Smooth muscle cell of the brain vasculature (primary cell): ENCODE measurements at places on chromosomes 4 and X.

DNA sequence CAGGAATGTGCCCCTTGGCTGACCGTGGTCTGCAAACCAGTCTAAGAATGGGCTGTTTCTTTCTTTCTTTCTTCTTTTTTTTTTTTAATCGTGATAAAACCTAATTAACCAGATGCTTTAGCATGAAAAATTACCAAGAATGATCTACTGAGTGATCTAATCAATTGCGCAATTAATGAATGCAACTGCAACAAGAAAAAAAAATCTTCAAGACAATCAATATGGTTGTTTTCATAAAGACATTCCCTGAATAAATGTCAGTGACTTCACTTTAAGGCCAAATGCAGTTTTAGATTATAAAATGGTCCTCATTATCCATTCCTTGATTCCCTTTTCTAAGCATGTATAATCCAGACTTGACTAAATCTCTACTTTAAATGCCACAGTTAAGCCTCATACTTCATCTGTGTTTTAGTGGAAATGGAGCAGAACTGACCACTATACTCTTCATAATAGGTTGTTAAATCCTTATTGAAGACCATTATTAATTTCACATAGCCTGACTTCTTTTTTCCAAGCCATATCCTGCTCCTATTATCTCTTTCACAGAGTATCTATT lies 51.6 kb upstream of the SETD7 start:
- DNase-seq, result no peak

DNA sequence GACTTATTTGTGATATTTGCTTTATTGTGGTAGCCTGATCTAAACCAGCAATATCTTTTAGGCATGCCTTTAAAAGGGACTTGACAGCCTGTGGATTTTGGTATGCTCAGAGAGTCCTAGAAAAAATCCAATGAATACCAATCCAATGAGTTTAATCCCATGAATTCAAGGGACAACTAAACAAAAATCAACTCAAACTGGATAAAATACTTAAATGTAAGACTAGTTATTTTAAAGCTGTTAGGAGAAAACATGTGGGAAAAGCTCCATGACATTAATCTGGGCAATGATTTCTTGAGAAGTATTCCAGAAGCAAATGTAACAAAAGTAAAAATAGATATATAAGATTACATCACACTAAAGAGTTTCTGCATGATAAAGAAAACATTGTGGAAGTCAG lies 711.5 kb upstream of the PITX2 start:
- no peak for DNase-seq

GRCh38 chr4:98314791-98315565 lies 53.8 kb downstream of the RAP1GDS1 start:
- DNase-seq, result no peak

DNA sequence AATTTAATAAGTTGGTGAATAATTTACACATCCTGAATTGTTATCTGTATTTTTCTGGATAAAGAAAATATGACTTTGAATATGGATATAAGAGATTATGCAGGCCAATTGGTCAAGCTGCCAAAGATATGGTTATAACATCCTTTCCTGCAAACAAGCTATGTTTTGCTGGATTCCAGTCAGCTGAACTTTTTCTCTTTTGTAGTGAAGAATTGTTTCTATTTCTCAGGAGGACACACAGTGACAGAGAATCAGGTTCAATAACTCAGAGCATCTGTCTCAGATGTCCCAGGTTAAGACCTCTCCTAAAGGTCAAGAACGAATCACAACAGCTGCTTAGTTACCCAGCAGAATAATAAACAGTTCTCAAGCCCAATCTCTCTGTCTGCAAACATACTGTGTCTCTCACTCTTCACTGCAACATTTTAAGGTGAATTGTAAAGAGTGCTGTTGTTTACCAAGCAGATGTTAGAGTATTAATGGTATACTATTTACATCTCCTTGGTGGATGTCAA lies 189.5 kb upstream of the ANKRD50 start:
- DNase-seq, result no peak

- peak; percentile 35 for DNase-seq
Observed at GRCh38 chrX:2608638-2609430, 82.3 kb upstream of the CD99 start.

DNA sequence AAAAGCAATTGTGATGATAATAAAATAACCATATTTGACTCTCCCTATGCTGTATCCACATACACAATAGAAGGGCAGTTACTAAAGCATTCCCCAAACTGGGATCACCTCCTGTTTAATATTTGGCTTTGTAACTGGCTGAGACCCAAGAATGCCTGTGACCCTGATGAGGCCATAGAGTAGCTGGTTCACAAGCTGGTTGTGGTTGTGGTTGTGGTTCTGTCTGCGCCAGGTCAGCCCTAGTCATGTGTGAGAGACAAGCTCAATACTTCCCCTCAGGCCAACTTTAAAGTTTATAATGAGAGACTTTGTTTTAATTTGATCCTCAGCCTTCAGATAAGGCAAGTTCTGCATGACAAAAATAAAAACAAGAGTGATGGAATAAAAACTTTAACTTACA lies 209.9 kb downstream of the PARM1 start:
- no peak for DNase-seq

GRCh38 chr4:123446865-123447474 lies 50.4 kb downstream of the SPRY1 start:
- DNase-seq, result no peak

GRCh38 chrX:11180571-11180970 lies 69.4 kb downstream of the HCCS start:
- no peak for DNase-seq
